ENCODE measurements at places on chromosomes 1 and 21. TPM values are rescaled to one million over a fixed set of nuclear protein-coding genes. Genes with fewer than 3 reads are reported as not detected.

The S100A13 gene
- 35.3 TPM for polyA plus RNA-seq

The FAM20B gene
- 15.2 TPM for polyA plus RNA-seq

The GPR25 gene
- not detected for polyA plus RNA-seq

The NTMT2 gene
- polyA plus RNA-seq = not detected

The EFNA1 gene
- 1.4 TPM for polyA plus RNA-seq

All from Purkinje cell (primary cell).